ENCODE measurements at places on chromosomes 4 and X.

DNA sequence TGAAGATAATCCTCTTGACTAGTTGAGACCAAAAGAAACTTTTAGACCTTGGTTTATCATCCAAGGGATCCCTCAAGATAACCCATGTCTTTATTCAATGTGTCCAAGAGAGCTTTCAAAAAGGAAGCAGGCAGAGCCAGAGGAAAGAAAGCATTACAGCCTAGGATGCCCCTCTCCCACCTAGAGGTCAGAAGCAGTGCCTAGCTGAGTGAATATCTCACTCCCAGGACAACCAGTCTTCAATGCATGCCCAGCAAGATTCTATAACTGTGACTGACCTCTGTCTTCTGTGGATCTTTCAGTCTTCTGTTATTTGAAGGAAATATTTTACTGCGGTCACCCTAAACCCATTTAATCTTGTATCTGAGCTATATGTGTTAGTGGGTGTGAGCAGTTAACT is 537.2 kb upstream of the CPEB2 start:
- no peak for DNase-seq

DNA sequence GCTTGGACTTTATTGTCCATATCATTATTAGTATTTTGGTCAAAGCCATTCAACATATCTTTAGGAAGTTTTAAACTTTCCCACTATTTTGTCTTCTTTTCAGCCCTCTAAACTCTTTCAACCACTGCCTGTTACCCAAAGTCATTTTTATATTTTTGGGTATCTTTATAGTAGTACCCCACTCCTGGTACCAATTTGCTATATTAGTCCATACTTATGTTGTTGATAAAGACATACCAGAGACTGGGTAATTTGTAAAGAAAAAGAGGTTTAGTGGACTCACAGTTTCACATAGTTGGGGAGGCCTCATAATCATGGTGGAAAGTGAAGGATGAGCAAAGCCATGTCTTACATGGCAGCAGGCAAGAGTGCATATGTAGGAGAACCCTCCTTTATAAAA is 271.4 kb downstream of the KLHL4 start:
- no peak for DNase-seq

DNA sequence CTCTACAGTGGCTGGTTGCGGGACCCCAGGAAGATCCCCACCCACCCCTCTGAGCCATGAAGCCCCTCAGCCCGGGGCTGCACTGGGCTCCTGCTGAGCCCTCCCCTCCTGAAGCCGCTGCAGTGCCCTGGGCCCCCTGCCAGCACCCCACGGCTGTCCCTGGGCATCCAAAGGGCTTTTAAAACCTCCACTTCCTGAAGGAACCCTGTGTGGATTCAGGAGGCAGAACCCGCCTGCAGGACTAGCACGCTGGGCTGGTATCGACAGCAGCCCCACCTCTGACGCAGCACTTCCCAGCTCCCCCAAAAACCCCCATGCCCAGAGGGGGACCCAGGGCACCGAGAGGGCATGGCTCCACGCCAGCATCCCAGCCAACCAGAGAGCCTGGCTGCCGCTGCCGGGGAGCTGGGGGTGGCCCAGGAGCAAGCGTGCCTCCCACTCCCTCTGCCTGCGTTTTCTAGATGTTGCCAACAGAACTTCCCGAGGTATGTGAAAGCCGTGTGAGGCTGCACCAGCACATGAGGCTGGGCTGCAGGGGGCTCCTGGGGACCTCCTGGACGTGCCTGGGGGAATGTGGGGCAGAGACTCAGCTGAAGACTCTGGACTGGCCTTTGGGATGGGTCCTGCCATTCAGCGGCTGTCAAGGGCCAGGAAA is 6.3 kb downstream of the MXD4 start:
- DNase-seq, result no peak

DNA sequence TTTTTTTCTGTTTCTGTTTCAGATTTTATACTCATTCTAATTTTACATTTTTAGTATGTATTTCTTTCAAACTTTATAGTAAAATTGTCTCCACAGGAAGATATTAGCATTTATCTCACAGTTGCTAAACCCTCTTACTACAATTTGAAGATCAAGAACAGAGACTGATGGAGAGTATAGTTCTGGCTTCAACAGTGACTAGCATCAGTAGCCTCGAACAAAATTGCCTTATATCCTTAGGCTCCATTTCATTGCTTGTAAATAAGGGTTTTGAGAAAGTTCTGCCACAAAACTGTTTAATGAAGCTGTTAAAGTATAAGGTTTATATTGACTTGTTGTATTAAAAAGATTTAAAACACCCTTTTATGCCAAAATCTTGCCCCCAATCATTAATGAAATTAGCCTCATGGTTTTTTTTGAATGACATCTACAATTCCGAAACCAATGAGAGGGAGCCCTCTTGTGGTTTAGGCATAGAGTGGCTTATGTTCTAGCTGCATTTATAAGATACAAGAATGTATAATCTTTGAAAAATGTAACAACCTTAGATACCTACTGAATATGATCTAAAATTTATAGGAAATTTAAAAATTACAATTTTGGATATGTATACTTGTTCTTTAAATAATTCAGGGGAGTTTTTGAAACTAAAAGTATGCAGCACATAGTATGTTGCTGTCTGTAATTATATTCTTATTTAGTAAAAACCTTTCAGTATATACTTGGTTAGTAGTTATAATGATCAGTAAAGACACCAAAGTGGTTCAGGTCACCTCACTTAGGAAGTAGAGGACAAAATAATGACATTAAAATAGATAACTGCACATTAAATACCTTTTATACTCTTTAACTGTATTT is 109.8 kb upstream of the HPGD start:
- DNase-seq, result peak; percentile 21

DNA sequence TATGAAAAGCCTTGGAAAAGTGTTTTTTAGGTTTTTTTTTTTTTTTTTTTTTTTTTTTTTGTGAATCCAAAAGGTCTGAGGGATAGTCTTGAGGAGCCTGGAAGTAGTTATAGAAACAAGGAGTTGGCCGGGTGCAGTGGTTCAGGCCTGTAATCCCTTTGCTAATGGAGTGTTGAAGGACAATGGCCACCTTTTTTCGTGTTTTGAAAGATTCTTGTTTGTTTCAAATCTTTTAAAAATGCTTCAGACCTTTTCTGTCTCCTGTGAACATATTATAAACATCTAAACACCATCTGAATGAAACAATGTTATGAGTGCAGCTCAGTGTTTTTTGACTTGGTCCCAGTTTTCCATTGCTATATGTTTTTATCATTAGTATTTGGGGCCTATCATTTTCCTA is 177.8 kb downstream of the SOWAHB start:
- DNase-seq, result no peak

GRCh38 chr4:153497091-153497531 is 31.0 kb downstream of the TMEM131L start:
- no peak for DNase-seq

- DNase-seq, result no peak
These were observed 96.3 kb downstream of the MAML3 start for GRCh38 chr4:140057701-140058100.

GRCh38 chr4:140986045-140986444 is 147.2 kb downstream of the RNF150 start:
- DNase-seq, result no peak

DNA sequence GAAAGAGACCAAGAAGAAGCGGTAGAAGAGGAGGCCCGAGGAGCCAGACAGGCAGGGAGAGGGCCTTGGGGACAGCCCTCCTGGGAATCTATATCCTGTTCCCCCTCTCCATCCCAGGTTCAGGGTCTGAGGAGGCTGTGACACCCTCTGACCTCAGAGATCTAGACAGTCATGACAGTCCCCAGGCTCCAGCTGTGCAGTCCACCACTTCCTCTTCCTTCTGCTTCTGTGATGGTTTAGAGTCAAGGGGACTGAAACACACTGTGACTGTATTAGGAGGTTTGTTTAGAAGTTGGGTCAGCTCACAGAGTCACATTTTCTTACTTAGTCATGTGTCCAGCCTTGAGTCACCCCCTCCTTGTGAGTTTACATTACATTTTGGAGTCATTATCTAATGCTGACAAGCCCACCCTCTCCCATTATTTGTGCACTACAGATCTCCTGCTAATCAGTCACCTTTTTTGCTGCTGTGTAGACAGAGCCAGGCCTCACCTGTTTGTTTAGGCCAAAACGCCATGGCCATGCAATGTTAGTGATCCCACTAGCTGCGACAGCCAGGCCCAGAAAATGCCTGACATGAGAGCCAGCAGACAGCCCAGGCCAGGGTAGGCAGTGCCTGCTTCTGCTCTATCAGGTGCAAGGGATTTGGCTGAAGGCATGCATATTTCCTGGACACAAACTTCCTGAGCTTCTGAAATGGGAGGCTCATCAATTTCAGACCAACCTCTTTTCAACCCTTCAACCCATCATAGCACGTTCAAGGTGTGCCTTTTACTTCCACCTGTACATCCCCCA is 26.0 kb downstream of the MANBA start:
- no peak for DNase-seq

DNA sequence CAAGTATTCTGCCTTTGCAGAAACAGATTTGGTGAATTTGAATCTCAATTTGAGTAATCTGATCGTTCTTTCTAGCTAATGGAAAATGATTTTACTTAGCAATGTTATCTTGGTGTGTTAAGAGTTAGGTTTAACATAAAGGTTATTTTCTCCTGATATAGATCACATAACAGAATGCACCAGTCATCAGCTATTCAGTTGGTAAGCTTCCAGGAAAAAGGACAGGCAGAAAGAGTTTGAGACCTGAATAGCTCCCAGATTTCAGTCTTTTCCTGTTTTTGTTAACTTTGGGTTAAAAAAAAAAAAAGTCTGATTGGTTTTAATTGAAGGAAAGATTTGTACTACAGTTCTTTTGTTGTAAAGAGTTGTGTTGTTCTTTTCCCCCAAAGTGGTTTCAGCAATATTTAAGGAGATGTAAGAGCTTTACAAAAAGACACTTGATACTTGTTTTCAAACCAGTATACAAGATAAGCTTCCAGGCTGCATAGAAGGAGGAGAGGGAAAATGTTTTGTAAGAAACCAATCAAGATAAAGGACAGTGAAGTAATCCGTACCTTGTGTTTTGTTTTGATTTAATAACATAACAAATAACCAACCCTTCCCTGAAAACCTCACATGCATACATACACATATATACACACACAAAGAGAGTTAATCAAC is 15.3 kb downstream of the PLP1 start:
- DNase-seq, result no peak

Measured in fibroblast of skin of left quadriceps (primary cell).